CD4-positive, alpha-beta T cell (primary cell): ENCODE measurements at places on chromosomes 12 and 14. TPM values are rescaled to one million over a fixed set of nuclear protein-coding genes. Genes with fewer than 3 reads are reported as not detected.

DNA sequence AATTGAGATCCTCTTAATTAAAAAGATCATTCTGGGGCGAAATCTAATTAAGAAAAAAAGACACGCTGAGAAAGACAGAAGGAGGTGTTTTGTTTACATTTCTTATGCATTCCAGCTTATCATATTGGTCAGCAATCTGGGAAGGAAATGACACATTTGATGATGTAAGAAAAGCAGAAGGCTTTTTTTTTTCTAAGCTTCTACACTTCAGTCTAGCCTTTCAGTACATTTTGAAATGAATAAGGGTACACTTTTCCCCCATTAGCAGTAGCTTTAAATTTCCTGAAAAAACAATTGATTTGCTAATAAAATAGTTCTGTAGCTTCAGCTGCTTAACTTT, 5.9 kb upstream of the GSC start:
- H3K4me3 ChIP-seq, result no peak overlapping the region
- H3K4me1 ChIP-seq, result no peaks in the 10 kb centered on the region
- H3K27ac ChIP-seq, result no peak overlapping the region
- no peaks in the 10 kb centered on the region for H3K36me3 ChIP-seq
- no peak for DNase-seq

DNA sequence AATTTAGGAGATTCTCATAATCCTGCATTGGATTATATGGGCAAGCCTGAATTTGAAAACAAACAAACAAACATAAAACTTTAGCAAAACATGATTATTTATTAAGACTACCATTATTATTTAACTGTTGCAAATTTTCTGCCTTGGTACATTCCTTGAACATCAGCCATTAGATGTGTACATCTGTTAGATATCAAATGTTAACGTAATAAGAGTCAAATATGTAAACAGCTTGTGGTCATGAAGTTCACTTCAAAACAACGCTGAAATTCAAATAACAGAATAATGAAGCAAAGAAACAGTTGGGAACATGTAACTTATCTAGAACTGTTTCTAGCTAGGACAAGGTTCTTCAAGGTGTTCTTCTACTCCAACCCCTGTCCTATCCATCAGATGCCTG, 14.3 kb upstream of the TMX1 start:
- H3K4me3 ChIP-seq, result no peak overlapping the region
- H3K36me3 ChIP-seq, result no peaks in the 10 kb centered on the region
- H3K27ac ChIP-seq, result no peak overlapping the region
- no peaks in the 10 kb centered on the region for H3K4me1 ChIP-seq
- no peaks in the 10 kb centered on the region for H3K27me3 ChIP-seq

Gene GUCY2C
- not detected for total RNA-seq

Gene CPNE6
- not detected for total RNA-seq

DNA sequence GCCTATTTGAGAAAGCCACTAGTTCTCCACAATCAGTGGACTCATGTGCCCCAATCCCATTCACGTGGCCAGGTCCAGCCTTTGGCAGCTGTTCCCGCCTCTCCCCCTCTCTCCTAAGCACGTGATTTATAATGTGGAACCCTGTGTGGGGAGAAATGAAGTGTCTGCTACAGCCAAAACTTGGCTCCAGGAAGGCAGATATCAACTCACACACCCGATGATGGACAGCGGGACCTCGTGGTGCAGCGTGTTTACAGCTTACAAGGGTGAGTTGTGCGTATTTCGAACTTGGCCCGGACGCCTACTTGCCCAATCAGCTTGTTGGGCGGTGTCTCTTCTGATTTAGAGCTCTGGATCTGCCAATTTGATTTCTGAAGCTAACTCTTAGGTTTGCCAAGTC, 38.1 kb upstream of the FAM181A start:
- H3K36me3 ChIP-seq, result no peaks in the 10 kb centered on the region
- H3K4me1 ChIP-seq, result peaks cover 3% of the 10 kb centered on the region

Gene PAWR
- 3.2 TPM for total RNA-seq

- peaks cover 30% of the 10 kb centered on the region for H3K4me1 ChIP-seq
- H3K4me3 ChIP-seq, result peak overlapping the region; percentile 72
- no peaks in the 10 kb centered on the region for H3K36me3 ChIP-seq
- DNase-seq, result peak; percentile 59
Measured at GRCh38 chr12:105331805-105332251, 1.3 kb downstream of the C12orf75 start.

DNA sequence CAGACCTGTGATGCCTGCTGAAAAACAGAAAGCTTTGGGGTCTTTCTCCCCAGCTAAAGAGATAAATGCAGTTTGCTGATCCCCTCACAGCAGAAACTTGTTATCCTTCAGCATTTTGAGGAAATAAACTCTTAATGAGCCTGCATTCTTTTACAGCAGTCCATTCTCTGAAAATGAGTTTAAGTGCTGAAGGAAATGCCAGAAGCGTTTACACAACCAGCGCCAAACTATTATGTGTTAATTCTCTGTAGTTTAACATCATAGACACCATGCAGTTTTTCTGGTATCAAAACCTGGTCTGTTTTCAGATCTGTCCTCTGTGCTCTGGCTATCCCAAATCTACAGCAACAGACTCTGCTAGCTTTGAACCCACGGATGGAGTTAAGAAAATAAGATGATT, 291.3 kb downstream of the NPAS3 start:
- no peak overlapping the region for H3K27ac ChIP-seq
- no peaks in the 10 kb centered on the region for H3K36me3 ChIP-seq
- no peaks in the 10 kb centered on the region for H3K4me1 ChIP-seq
- H3K27me3 ChIP-seq, result no peaks in the 10 kb centered on the region
- H3K4me3 ChIP-seq, result no peak overlapping the region
- no peak for DNase-seq

- peaks cover 4% of the 10 kb centered on the region for H3K27me3 ChIP-seq
- H3K4me1 ChIP-seq, result no peaks in the 10 kb centered on the region
- no peak overlapping the region for H3K27ac ChIP-seq
- no peak overlapping the region for H3K4me3 ChIP-seq
Measured at GRCh38 chr12:33994857-33995808, 27.2 kb upstream of the ALG10 start.

DNA sequence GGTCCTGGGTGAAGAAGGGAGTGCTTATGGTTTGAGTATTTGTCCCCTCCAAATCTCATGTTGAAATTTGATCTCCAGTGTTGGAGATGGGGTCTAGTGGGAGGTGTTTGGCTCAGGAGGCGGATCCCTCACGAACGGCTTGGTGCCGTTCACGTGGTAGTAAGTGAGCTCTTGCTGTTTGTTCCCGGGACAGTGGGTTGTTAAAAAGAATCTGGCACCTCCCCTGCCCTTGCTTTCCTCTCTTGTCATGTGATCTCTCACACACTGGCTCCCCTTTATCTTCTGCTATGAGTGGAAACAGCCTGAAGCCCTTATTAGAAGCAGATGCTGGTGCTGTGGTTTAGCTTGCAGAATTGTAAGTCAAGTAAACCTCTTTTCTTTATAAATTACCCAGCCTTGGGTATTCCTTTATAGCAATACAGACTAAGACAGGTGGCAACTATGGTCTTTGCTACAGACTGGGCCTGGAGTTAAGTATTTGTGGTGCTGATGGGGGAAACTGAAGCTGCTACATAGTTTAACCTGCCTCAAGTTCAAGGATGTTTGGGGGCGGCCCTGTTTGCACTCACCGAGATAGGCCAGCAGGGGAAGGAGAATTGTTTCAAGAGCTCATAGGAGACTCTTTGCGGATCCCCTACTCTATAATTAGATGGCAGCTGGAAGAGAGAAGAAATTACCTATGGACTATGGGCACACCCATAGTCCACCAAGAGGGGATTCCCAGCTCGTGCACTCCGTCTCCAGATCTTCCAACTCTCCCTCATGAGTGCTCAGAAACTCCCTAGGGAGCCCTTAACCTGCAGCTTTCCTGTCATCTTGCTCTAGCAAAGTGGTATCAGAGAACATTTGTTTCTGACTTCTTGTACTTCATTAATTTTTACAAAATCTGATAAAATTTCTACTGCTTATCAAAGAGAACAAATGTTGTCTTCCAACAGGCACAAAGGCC, 164.6 kb downstream of the SLC15A5 start:
- no peak overlapping the region for H3K4me3 ChIP-seq
- H3K4me1 ChIP-seq, result no peaks in the 10 kb centered on the region
- H3K27me3 ChIP-seq, result no peaks in the 10 kb centered on the region
- H3K36me3 ChIP-seq, result no peaks in the 10 kb centered on the region
- DNase-seq, result no peak
- H3K27ac ChIP-seq, result no peak overlapping the region

Gene AKAP6
- 2.0 TPM for total RNA-seq

DNA sequence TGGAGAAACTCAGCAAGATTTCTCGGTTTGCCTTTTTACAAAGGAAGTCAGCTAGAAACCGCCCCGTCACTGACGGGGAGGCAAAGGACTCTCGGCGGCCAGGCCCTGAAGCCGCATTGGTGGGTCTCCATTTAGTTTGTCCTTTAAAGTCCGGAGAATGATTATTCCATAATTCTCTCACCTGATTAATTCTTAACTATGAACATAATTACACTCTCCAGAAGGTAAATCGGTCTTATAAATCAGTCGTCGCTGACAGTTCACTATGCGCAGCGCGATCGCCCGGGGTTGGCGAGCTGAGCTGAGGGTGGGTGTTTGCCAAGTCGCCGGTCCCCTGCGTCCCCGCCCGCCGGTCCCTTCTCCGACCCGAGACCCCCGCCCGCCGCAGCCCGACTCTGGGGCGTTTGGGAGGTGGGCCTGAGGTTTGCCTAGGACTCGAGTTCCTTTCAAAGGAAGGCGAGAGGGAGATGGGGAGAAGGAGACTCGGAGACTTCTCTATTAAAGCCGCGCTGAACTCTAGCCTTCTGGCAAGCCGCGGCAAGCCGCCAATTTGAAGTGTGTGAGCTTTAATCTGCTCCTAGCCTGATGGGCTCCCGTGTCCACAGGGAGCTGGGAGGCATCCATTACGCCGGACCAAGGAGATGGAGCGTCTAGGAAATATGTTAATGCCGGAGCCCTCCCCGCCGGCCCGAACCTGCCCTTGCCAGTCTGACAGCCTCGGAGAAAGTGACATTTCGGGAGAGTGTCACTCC, 392.9 kb downstream of the NOVA1 start:
- no peak overlapping the region for H3K27ac ChIP-seq
- DNase-seq, result no peak
- H3K27me3 ChIP-seq, result no peaks in the 10 kb centered on the region
- H3K4me3 ChIP-seq, result no peak overlapping the region

DNA sequence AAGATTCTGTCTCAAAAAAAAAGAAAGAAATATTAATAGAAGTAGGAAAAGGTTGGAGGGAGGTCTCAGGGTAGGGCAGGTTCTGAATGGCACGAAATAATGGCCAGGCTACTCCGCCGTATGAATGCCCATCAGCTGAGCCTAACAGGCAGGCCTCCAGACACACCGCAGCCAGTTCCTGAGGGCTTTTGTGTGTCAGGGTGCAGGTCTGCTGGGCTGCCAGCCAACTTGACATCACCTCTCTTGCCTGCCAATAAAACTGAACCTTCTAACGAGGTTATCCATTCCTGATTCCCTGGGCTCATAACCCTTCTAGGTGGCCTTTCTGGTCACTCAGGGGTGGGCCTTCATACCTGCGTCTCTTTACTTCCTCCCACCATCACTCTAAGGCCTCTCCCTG, 3.0 kb downstream of the IFI27 start:
- no peak for DNase-seq
- peaks cover 4% of the 10 kb centered on the region for H3K4me1 ChIP-seq
- H3K27ac ChIP-seq, result no peak overlapping the region
- H3K4me3 ChIP-seq, result no peak overlapping the region
